ENCODE measurements at places on chromosomes 12 and 14.

- DNase-seq = no peak
Observed at GRCh38 chr12:9727813-9728212, 5.1 kb downstream of the CLECL1 start.

DNA sequence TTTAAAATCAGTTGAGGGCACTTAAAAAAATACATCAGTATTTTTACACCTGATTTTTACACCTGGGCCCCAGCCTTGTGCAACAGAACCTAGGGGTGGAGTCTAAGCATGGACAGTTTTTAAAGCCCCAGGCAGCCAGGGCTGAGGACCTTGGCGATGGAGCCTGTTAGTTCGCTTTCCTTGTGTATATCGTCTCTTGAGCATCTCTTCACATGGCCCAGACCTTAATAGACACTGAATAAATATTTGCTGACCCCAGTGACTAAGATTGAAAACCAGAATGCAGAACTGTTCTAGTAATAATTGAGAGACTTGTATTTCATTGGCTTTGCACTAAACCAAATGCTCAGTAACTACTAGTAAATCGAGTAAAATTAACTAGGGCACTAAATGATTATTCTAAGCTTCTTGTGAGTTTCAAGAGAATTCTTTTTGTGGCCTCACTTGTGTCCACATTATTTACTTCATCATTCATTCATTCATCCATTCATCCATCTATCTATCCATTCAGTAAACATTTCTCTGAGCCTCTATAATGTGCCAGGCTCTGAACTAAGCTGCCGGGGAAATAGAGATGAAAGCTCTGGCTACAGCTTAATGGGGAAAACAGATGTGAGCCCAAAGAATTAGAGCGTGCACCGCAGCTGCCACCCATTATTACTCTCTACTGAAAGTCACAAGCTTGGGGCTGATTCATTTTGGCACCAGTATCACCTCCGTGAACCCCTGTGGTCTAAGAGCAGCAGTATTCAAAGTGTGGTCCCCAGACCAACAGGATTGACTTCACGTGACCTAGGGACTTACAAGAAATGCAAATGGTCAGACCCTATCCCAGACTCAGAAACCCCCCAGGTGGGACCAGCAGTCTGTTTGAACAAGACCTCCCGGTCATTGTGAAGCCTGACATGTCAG, 30.7 kb upstream of the BCL7A start:
- no peak for DNase-seq

DNA sequence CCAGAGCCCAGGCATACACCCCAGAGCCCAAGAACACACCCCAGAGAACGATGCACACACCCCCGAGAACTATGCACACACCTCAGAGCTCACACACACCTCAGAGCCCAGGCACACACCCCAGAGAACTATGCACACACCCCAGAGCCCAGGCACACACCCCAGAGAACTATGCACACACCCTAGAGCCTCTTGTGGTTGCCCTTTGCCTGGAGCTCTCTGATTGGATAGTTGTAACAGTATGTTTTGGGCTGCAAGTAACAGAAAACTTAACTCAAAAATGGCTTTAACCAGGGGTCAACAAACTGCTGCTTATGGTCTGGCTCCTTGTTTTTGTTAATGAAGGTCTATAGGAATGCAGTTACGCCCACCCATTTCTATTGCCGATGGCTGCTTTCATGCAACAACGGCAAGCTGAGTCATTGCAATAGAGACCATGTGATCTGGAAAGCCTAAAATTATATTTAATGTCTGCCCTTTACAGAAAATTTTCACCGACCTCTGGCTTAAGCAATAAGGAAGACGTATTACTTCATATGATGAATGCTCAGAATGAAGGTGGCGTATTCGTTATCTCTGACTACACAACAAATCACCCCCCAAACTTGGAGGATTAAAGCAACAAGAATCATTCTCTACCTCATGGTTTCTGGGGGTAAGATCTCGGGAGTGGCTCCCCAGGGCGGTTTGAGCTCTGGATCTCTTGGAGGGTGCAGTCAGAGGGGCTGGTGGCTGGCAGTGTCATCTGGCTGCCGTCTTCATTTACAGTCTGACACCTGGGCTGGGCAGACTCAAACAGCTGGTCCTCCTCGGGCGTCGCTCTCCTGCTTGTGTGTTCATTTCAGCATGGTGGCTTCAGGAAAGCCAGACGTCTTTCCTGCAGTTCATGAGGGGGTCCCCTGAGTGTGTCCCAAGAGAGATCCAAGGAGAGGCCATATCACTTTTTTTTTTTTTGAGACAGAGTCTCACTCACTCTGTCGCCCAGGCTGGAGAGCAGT, 66.3 kb upstream of the NCOR2 start:
- no peak for DNase-seq

GRCh38 chr12:107352347-107353081, 259.2 kb upstream of the CRY1 start:
- DNase-seq = no peak

DNA sequence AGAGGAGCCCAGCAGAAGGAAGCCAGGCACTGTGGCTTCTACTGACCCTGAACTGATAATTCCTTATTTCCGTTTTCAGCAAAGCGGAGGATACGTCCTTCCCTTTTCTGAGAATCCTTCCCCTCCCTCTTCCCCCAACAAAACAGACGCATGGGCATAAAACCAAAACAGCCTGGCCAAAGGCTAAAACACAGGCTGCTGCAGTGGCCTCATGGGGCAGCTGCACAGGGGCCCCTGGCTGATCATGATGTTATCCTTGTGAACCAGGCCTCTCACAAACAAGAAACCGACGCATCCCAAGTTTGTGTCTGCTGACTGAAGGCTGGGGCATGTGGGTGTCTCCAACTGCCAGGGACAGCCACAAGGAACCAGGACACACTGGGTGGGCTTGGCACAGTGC, 23.4 kb upstream of the STON2 start:
- no peak for DNase-seq

DNA sequence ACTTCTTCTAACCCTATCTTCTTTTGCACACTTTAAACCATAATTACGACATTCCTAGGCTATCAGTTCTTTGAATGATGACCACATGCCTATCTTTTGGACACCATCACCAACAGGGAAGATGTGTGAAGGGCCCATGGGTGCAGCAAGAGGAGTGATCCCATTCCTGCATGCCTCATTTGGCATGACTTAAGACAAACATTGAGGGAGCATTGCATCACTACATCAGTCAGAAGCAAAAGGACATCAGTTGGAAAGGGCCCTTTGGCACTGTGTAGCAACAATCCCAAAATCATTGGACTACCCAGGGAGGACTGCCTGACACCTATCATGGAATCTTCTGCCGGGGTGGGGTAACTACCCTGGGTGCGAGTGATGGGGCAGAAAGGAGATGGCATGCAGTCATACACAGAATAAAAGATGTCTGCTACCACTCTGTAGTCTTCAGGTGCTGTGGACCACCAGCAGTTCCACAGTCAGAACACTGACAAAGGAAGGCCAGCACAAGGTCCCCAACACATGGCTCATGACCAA, 10.7 kb upstream of the TMBIM6 start:
- DNase-seq = no peak

GRCh38 chr14:105314287-105315200, at the start of gene PACS2:
TSS of gene PACS2 (plus strand) at chr14:105314748. CDS start at chr14:105314919, 171 bp downstream.
- DNase-seq = peak; percentile 45

GRCh38 chr14:60512973-60513571, 4.1 kb downstream of the SIX6 start:
- no peak for DNase-seq

- DNase-seq = no peak
Observed at GRCh38 chr12:115771065-115771464, 506.4 kb downstream of the MED13L start.

DNA sequence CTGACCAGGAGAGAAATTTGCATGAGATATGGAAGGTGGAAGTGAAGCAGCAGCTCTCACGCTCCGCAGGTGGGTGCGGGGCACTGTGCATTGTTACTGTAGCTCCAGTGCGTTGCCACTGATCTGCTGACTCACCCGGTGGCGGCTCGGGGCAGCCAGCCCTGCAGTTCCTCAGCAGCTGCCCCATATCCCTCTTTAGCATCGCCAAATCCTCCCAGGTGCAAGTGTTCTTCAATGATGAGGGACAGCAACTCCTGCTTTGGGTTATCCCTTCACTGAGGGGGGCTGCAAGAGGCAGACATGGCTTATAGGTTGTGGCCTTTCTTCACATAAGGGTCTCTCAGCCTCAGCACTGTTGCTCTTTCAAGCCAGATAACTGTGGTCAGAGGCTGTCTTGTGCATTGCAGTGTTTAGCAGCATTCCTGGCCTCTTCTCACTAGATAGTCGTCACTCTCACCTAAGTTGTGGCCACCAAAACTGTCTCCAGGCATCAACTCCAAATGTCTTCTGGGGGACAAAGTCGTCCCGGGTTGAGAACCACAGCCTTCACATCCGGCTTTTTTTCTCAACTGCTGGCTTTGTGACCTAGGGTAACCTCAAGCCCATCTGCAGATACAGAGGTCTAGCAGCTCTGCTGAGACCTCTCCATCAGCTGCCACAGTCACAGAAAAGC, 180.8 kb downstream of the EFCAB11 start:
- DNase-seq = no peak

DNA sequence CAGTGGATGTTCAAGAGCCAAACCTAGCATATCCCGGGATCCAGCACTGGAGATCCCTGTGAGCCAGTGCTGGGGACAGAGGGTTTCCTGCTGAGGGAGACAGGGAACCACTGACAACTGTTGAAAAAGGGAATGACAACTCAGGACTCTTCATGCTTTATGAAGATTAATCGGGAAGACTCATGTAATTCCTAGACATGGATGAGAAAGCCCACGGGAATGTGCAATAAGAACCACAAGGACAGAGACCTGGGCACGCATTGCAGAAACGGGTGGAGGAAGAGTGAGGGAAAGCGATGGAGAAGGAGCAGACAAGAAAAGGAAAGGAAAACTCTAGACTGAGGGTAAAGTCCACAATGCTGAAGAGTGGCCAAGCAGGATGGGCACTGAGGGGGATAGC, 296.0 kb downstream of the PCNX1 start:
- DNase-seq = no peak

- no peak for DNase-seq
Observed at GRCh38 chr14:35949920-35950513, 123.9 kb downstream of the BRMS1L start.

GRCh38 chr14:105351920-105352851, 37.6 kb downstream of the PACS2 start:
- DNase-seq = peak; percentile 94

DNA sequence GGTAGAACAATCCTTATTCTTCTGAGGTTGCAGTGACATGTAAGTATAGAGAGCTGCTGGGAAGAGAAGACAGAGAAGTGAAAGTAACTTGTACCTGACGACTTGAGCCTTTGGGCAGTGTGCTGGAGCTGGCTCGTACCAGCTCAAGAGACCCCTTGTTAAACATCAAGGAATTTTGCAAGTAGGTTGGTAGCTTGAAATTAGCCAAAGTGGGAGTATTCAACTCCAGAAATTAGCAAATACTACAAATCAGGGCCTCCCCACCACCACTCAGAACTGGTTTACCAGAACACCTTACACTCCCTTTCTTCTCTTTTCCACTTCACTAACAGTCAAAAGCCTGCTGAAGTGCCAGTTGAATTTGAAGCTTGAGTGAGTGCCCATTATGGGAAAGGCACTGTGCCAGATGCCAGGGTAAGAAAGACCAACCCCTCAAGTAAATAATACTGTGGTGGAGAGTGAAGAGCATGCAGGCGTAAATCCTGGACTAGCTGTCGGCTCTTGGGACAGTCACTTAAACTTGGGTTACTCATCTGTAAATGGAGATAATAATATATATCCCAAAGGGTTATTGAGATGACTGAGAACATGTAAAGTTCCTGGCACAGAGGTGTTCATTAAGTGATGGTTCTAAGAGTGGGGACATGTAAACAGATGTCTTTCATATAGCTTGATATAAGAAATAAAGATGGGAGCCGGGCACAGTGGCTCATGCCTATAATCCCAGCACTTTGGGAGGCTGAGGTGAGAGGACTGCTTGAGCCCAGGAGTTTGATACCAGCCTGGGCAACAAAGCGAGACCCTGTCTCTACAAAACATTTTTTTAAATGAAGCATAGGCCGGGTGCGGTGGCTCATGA, 27.0 kb upstream of the EID3 start:
- DNase-seq = no peak

- DNase-seq = no peak
Observed at GRCh38 chr14:21748869-21749303, 75.3 kb upstream of the OR4E1 start.

DNA sequence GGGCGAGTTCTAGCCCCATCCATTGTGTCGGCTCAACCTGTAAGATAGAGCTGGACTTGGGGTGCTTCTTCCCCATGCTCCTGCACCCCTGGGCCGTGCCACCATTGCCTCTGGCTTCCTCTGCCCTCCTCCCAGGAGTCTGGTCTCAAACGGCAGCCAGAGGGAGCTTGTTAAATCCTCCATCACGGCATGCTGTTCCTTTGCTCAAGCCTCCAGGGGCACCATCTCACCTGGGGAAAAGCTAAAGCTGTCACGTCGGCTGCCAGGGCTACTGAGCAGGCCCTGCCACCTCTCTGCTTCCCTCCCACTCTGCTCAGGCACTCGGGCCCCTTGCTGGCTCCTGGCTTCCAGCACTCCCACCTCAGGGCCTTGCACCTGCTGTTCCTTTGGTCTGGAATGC, 140.4 kb downstream of the RBM19 start:
- DNase-seq = no peak

DNA sequence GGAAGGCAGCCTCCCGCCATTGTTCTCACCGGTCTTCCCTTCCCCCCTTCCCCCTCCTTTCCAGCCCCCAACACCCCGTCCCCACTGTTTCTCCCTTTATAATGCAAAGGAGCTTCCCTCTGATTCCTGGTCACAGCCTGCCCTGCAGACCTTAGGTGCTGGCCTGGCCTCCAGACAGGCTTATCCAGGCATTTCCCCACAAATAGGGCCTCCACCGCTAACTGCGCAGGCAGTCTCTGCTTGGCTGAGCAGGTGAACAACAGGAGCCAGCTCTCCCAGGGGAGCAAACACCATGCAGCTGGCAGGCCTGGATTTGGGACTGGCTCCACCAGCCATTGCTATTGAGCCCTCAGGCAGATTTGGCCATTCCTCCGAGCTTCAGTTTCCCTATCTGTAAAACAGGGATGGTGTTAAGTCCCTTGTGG, 46.0 kb downstream of the SMIM41 start:
- DNase-seq = no peak

GRCh38 chr14:81400852-81401251, 728 bp upstream of the STON2 start:
- no peak for DNase-seq

DNA sequence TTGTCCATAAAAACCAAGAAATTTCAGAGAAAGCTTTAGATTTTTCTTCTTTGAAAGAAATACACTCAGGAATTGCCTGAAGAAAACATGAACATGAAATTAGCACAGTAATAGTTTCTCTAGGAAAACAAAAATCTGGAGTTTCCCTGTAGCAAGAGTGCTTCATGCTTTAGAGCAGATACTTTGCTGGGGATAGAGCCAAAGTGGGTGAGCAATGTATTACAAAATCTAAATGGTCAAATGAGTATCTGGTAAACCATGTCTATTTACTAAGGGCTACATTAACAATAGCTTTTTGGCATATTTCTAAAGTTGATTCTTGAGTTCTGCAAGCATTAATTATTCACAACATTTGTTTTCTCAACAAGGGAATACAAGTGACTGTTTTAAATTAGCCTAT, 26.2 kb downstream of the AVPR1A start:
- no peak for DNase-seq

GRCh38 chr14:47539031-47539461, 136.4 kb downstream of the MDGA2 start:
- peak; percentile 58 for DNase-seq
